ENCODE measurements at places on chromosomes 2 and 18. TPM values are rescaled to one million over a fixed set of nuclear protein-coding genes. Genes with fewer than 3 reads are reported as not detected.

The PAX3 gene
- polyA plus RNA-seq: not detected

The NCKAP5 gene
- 1.9 TPM for polyA plus RNA-seq

The ECEL1 gene
- not detected for polyA plus RNA-seq

The ALLC gene
- not detected for polyA plus RNA-seq

The DLX2 gene
- not detected for polyA plus RNA-seq

The ABCG5 gene
- not detected for polyA plus RNA-seq

The SNORC gene
- 0.14 TPM for polyA plus RNA-seq

The TBR1 gene
- 0.01 TPM for polyA plus RNA-seq

The CSRNP3 gene
- polyA plus RNA-seq: 1.1 TPM

The MC5R gene
- not detected for polyA plus RNA-seq

The XDH gene
- polyA plus RNA-seq: 0.59 TPM

The IL1F10 gene
- polyA plus RNA-seq: not detected

The NXPH2 gene
- not detected for polyA plus RNA-seq

The TMEM200C gene
- 0.10 TPM for polyA plus RNA-seq

The VWC2L gene
- not detected for polyA plus RNA-seq

The TUBA4B gene
- not detected for polyA plus RNA-seq

The PPP1R1C gene
- polyA plus RNA-seq: 0.70 TPM

The ADAM23 gene
- 2.7 TPM for polyA plus RNA-seq

The RTP5 gene
- not detected for polyA plus RNA-seq

The IL18R1 gene
- polyA plus RNA-seq: 0.18 TPM

Measured in fibroblast of lung (primary cell).